Naive B cell (primary cell): ENCODE measurements at places on chromosomes 6 and 20. TPM values are rescaled to one million over a fixed set of nuclear protein-coding genes. Genes with fewer than 3 reads are reported as not detected.

GRCh38 chr20:14576196-14576877 is 238.9 kb upstream of the FLRT3 start:
- no peaks in the 10 kb centered on the region for H3K36me3 ChIP-seq
- DNase-seq, result no peak
- H3K4me1 ChIP-seq, result no peaks in the 10 kb centered on the region
- no peak overlapping the region for H3K4me3 ChIP-seq
- H3K27me3 ChIP-seq, result no peaks in the 10 kb centered on the region

DNA sequence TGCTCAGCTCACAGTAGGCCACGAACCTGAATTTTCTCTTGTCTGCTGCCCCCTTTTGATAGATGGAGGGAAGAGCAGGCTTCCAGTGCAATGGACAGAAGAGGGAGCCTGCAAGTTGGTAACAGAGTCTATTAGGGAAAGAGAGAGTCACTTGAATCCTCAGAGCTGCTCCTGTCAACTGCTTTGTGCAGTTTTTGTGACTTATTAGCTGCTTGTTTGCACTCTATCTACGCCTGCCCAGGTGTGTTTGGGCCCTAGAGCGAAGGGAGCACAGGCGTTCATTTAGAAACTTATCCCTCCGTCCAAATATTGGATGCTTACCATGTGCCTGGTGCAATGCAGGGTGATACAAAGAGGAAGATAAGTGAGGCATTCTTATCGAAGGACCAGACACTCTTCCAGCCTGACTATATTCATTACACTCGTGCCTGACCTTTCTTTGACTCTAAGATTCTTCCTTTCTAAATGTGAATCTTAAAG is 11.6 kb upstream of the SLC2A12 start:
- peaks cover 9% of the 10 kb centered on the region for H3K27me3 ChIP-seq
- H3K4me3 ChIP-seq, result no peak overlapping the region
- DNase-seq, result peak; percentile 52
- no peaks in the 10 kb centered on the region for H3K4me1 ChIP-seq
- no peak overlapping the region for H3K27ac ChIP-seq

Gene LGSN
- polyA plus RNA-seq, result not detected

Gene ROS1
- not detected for polyA plus RNA-seq
